ENCODE measurements at places on chromosomes 5 and 9.

- H3K27ac ChIP-seq = no peak overlapping the region
- no peaks in the 10 kb centered on the region for H3K27me3 ChIP-seq
- DNase-seq = peak; percentile 80
- H3K36me3 ChIP-seq = no peaks in the 10 kb centered on the region
These were observed 151.0 kb downstream of the GPBP1 start for GRCh38 chr5:57324861-57325260.

- no peaks in the 10 kb centered on the region for H3K36me3 ChIP-seq
- no peak overlapping the region for H3K4me3 ChIP-seq
- no peak overlapping the region for H3K27ac ChIP-seq
- no peaks in the 10 kb centered on the region for H3K27me3 ChIP-seq
These were observed 36.7 kb downstream of the SARDH start for GRCh38 chr9:133701321-133701980.

- H3K4me1 ChIP-seq = peaks cover 6% of the 10 kb centered on the region
- DNase-seq = peak; percentile 73
- H3K36me3 ChIP-seq = no peaks in the 10 kb centered on the region
- peaks cover 100% of the 10 kb centered on the region for H3K27me3 ChIP-seq
- peak overlapping the region; percentile 73 for H3K4me3 ChIP-seq
These were observed 37.5 kb upstream of the TIFAB start for GRCh38 chr5:135489466-135490244.

DNA sequence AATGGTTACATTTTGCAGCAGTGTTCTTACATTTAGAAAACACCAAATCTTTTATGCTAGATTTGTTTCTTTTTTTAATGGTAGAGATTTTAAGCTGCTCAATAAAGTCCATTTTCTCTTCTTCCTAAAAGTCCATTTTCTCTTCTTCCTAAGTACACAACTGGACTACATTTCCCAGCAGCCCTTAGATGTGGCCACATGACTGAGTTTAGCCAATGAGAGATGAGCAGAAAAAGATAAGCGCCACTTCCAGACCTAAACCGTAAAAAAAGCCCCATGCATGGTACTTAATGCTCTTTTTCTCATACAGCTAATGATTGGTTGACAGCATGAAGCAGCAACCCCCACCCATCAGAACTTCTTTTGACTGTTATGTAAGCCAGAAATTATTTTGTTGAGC, 206.7 kb downstream of the FAM114A2 start:
- no peaks in the 10 kb centered on the region for H3K36me3 ChIP-seq
- no peak for DNase-seq
- H3K4me1 ChIP-seq = no peaks in the 10 kb centered on the region
- peaks cover 38% of the 10 kb centered on the region for H3K27me3 ChIP-seq

DNA sequence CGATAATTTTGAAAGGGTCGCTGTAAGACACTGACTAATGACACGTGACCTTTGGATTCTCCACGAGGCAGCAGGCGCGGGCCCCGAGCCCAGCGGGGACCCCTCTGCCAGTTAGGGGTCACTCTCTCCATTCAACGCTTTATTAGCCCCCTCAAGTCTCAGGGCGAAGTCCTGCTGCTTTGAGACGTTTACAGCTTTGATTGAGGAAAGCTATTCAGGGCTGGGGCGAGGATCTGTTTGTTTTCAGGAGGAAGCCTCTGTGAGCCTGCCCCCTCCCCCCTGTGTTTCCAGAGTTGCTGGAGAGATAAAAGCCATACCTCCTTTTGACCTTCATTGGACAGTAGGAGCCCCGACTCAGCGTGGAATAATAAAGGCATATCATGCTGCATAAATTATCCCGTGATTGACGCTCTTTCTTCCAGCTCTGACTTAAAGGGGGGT, 31.4 kb upstream of the MSX2 start:
- peaks cover 57% of the 10 kb centered on the region for H3K27me3 ChIP-seq
- H3K27ac ChIP-seq = peak overlapping the region; percentile 77
- H3K4me1 ChIP-seq = peaks cover 5% of the 10 kb centered on the region

DNA sequence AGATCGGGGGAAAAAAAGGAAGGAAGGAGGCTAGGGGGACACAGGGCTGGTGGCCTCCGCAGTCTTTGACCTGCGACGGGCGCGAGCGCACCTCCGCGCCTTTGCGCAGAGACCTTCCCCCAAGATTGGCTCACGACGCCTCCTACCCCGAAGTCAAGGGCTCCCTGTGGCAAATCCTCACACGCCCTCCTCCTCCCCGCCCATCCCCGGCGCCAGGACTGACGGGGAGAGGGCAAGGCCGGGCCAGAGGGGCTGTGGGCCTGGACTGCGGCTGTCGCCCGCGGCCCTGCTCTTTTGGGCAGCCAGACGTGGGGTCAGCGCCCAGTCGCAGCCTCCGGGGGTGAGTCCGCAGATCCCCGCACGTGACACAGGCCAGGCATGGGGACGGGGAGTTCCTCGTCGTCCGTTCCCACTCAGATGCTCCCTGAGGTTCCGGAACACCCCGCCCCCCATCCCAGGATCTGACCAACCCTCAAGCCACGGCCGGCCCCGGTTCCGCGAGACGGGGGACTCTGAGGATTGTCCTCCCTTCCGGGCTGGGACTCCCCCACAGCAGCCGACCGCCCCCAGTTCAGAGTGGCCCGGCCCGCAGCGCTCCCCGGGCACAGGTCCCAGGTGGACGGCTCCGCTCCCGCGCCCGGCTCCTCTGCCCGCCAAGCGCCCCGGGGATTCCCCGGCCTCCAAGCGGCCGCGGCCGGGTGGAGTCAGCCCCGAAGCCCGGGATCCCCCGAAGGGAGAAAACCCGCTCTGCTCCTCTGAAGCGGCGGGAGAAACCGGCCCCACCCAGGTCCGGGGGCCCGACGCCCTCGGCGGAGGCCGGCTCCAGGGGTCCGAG, 543 bp upstream of the ANKRD33B start:
- peak overlapping the region; percentile 74 for H3K4me3 ChIP-seq
- H3K27ac ChIP-seq = no peak overlapping the region
- H3K4me1 ChIP-seq = peaks cover 15% of the 10 kb centered on the region
- H3K36me3 ChIP-seq = no peaks in the 10 kb centered on the region
- H3K27me3 ChIP-seq = peaks cover 39% of the 10 kb centered on the region
- peak; percentile 92 for DNase-seq

GRCh38 chr5:1750469-1750868, 49.2 kb downstream of the MRPL36 start:
- H3K27ac ChIP-seq = no peak overlapping the region
- peak; percentile 26 for DNase-seq
- H3K27me3 ChIP-seq = no peaks in the 10 kb centered on the region
- H3K4me3 ChIP-seq = no peak overlapping the region
- H3K36me3 ChIP-seq = no peaks in the 10 kb centered on the region

GRCh38 chr5:138273834-138274188, 610 bp downstream of the GFRA3 start:
- H3K36me3 ChIP-seq = no peaks in the 10 kb centered on the region
- H3K4me1 ChIP-seq = no peaks in the 10 kb centered on the region
- H3K27ac ChIP-seq = no peak overlapping the region
- peaks cover 48% of the 10 kb centered on the region for H3K27me3 ChIP-seq
- no peak for DNase-seq
- peak overlapping the region; percentile 67 for H3K4me3 ChIP-seq

DNA sequence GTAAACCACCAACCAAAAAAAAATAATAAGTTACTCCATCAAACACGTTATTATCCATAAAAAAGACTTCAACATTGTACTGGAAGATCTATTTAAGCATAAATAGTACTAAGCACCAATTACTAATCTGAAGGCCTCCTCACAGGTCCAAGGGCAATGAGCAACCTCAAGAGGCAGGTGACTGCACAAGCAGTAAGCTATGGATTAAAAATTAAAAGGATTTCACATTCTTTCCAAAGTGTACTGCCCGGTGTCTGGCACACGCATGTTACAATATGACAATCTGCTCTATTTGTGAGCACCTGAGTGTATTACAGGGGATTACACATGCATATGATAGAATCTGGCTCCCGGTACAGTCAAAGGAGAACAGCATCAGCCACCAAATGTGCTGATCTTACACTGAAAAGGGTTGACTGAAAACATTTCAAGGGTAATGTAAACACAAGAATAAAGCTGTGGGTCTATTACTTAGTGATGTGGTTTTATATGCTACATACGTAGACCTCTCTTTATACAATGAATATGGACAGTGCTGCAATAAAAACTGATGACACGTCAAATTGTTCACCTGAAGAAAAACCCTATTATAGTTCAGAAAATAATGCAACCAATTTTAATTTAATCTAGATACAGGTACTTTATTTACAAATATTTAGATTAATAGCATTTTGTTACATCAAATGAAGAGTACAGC, 22.8 kb downstream of the RAB14 start:
- no peaks in the 10 kb centered on the region for H3K4me1 ChIP-seq
- H3K4me3 ChIP-seq = no peak overlapping the region
- no peaks in the 10 kb centered on the region for H3K27me3 ChIP-seq
- H3K27ac ChIP-seq = no peak overlapping the region

- H3K27me3 ChIP-seq = no peaks in the 10 kb centered on the region
- H3K4me3 ChIP-seq = no peak overlapping the region
These were observed 55.4 kb downstream of the SNCAIP start for GRCh38 chr5:122367456-122367855.

DNA sequence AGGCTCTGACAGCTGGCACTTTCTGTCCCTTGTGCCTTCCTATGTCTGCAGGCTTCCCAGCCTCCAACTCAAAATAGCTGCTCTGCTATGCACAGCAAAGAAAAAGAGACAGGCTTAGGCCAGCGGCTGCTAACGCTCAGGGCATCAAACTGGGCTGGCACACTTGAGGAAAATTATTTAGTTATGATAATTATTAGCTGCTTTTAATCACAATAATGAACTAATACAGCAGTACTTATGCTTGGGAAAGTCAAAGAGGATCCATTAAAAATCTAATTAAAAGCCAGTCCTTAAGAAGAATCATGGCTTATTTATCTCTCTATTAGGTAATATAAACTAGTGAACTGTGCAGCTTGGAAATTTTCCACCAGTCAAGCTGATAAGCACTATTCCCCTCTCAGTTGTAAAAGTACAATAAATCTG, 233.2 kb downstream of the SLIT3 start:
- no peaks in the 10 kb centered on the region for H3K4me1 ChIP-seq
- H3K27me3 ChIP-seq = peaks cover 45% of the 10 kb centered on the region
- H3K27ac ChIP-seq = no peak overlapping the region
- no peak for DNase-seq

GRCh38 chr5:8329773-8330172, 460.8 kb downstream of the MTRR start:
- no peaks in the 10 kb centered on the region for H3K4me1 ChIP-seq
- H3K36me3 ChIP-seq = no peaks in the 10 kb centered on the region
- no peak for DNase-seq
- no peaks in the 10 kb centered on the region for H3K27me3 ChIP-seq
- H3K4me3 ChIP-seq = no peak overlapping the region
- H3K27ac ChIP-seq = no peak overlapping the region

GRCh38 chr5:161387121-161387520, 159.4 kb downstream of the GABRB2 start:
- H3K27ac ChIP-seq = no peak overlapping the region
- H3K4me3 ChIP-seq = no peak overlapping the region
- H3K4me1 ChIP-seq = peaks cover 4% of the 10 kb centered on the region
- no peaks in the 10 kb centered on the region for H3K36me3 ChIP-seq
- no peak for DNase-seq

DNA sequence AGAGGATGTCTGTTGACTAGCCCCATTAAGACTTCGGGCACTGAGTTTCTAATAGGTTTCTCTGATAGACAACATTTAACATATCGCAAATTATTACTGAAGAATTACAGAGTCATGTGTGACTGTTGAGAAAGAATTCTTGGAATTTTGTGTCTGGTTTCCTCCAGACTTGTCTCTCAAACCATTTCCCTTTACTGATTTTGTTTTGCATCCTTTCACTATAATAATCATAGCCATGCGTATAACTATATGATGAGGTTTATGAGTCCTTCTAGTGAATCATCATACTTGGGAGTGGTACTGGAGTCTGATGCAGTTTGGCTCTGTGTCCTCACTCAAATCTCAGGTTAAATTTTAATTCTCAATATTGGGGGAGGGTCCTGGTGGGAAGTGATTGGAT, 27.0 kb downstream of the ZNF169 start:
- H3K4me1 ChIP-seq = no peaks in the 10 kb centered on the region
- H3K36me3 ChIP-seq = peaks cover 31% of the 10 kb centered on the region
- H3K27me3 ChIP-seq = no peaks in the 10 kb centered on the region
- no peak overlapping the region for H3K27ac ChIP-seq

- no peak for DNase-seq
- no peaks in the 10 kb centered on the region for H3K36me3 ChIP-seq
- H3K27me3 ChIP-seq = no peaks in the 10 kb centered on the region
- no peak overlapping the region for H3K4me3 ChIP-seq
- no peak overlapping the region for H3K27ac ChIP-seq
These were observed 140.5 kb upstream of the SLC30A5 start for GRCh38 chr5:68953231-68953874.

DNA sequence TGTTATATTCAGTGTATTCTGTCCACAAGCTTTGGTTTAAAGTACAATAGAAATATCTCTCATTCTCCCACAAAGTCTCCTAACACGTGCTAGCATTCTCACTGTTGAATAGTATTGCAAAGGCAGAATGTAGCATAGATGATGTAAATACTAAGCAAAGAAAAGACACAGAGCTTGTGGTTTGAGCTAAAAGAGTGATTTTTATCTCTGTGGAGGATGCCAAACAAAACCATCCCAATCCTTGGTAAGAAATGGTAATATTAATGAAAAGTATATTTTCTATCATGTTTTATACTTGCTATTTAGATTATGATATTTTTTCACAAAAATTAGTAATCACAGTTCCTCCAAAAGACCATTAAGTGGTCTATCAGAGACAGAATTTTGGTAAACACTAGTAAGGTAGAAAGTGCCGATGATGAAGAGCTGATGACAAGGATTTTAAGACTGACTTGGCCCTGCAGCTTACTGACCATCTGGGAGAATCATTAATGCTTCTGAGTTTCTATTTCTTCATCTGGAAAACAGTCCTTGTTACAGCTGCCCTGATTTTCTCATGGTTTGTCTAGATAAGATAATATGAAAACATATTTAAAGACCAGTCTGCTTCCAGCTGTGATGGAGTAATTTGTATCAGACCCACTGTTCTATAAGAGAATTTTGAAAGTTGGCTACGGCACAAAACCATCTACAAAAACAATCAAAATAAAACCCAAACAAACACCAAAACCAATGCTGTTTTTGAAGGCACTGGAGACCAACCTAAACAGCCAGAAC, 510.2 kb downstream of the SPATA31D1 start:
- no peak overlapping the region for H3K27ac ChIP-seq
- H3K4me1 ChIP-seq = no peaks in the 10 kb centered on the region
- H3K27me3 ChIP-seq = peaks cover 9% of the 10 kb centered on the region
- H3K4me3 ChIP-seq = no peak overlapping the region

GRCh38 chr5:21810737-21811316, 1042.3 kb downstream of the CDH12 start:
- no peak for DNase-seq
- H3K4me3 ChIP-seq = no peak overlapping the region
- H3K27ac ChIP-seq = no peak overlapping the region
- H3K4me1 ChIP-seq = no peaks in the 10 kb centered on the region

GRCh38 chr5:67393211-67393610, 196.6 kb upstream of the CD180 start:
- H3K36me3 ChIP-seq = no peaks in the 10 kb centered on the region
- H3K27me3 ChIP-seq = no peaks in the 10 kb centered on the region
- H3K27ac ChIP-seq = no peak overlapping the region
- DNase-seq = no peak
- H3K4me1 ChIP-seq = no peaks in the 10 kb centered on the region

- no peak overlapping the region for H3K4me3 ChIP-seq
- no peak for DNase-seq
- no peak overlapping the region for H3K27ac ChIP-seq
- peaks cover 63% of the 10 kb centered on the region for H3K36me3 ChIP-seq
- H3K4me1 ChIP-seq = no peaks in the 10 kb centered on the region
- H3K27me3 ChIP-seq = no peaks in the 10 kb centered on the region
These were observed 14.7 kb downstream of the DNAJC25 start for GRCh38 chr9:111645806-111646205.

- H3K27me3 ChIP-seq = no peaks in the 10 kb centered on the region
- H3K27ac ChIP-seq = no peak overlapping the region
- peaks cover 48% of the 10 kb centered on the region for H3K36me3 ChIP-seq
These were observed 72.0 kb downstream of the KIF24 start for GRCh38 chr9:34256987-34257585.
